ENCODE measurements at places on chromosomes 2 and 18.

DNA sequence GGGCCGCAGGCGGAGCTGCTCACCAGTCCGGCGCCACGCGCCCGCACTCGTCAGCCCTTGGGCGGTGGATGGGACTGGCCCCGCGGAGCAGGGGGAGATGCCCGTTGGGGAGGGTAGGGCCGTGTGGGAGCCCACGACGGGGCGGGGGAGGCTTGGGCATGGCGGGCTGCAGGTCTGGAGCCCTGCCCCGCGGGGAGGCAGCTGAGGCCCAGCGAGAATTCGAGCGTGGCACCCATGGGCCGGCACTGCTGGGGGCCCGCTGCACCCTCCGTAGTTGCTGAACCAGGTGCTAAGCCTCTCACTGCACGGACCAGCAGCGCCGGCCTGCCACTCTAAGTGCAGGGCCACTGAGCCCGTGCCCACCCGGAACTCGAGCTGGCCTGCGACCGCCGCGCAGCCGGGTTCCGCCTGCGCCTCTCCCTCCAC, 182.4 kb upstream of the ERBB4 start:
- DNase-seq, result no peak

DNA sequence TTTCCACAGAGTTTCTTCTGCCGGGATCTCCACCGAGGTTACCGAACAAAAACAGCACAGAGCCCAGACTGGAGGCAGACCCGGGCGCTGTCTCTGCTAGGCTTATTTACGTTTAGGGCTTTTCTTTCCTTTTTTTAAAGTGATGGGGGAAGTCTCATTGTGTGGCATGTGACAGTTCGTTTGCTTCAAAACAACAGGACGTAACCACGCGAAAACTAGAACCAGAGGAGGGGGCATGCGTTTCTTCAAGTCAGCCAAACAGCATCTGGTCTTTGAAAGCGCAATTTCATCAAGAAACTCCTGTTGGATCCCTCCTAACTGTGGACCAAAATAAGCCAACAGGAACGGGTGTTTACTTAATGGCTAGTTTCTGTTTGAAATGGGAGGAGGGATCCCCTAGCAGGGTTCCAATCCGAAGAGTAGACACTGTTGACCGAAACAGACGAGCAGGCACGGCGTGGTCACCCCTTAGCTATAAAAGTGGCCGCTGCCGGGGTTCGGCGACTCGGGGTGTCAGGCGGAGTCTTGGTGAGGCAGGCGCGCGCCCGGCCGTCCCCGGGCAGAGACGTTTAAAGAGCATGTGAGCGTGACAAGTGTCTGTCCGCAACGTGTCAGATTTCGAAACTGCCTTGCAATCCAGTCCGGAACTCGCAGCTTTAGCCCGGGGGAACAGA, 997 bp upstream of the TGIF1 start:
- peak; percentile 77 for DNase-seq

DNA sequence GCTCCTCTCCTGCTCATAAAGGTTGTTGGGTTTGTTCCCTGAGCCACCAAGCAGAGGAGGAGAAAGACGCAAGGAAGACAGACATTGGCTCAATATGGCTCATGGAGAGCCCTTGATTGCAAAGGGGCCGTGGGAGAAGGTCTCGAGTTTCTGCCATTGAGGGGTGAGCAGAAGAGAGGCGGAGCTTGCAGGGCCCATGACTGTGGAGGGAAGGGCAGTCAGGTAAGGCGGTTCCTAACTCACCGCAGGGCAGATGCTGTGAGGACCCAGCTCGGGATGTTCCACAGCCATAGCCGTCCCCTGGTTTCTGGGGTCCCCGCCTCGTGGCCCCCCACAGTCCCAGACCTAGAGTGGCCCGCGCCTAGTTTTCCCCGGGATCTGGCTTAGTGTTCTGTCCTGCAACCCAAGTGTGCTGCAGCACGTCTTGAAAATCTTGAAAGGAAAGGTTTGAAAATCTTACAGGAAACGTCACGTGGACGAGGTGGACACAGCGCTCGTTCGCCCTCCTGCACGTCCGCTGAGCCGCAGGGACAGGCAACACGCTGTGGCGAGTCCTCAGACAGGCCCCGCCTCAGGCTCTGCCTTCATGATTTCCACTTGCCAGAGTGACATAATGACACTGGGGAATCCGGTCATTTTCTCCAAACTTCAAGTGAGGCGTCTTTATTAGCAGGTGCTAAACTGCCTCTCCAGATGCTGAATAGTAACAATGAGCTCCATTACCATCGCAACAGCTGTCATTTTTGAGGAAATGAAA, 105.5 kb upstream of the HDAC4 start:
- DNase-seq, result no peak

DNA sequence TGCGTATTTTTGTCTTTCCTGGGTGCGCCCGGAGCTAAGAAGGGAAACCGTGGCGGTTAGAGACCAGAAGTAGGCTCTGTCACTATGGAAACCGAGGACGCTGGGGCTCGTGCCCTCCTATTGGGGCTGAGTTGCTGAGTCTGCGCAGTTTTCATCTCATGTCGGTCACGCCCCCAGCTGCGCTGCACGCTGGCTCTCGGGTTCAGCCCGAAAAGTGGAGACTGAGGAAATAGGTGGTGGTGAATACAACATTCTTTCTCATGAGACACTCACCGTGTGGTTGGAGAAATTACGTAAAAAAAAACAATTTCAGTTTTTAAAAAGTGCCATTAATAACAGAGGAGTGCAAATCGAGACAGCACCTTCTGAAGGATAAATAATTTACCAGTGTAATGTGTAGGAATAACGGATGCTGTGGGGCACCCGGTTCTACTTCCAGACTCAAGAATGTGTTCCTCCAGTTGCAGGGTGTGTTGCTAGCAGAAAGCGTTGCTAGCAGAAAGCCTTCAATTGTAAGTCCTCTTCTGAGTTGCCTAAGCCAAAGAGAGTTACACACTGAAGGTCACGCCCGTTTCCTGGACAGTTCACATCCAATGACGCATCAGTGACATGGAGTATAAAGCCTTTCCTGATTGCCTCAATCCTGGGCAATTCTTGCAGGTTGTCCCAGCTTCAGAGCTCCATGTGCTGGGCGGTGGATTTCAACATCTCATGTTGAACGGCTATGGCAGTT, 20.4 kb upstream of the CXXC1 start:
- DNase-seq, result peak; percentile 82

- DNase-seq, result no peak
These were observed 233.0 kb upstream of the SIX2 start for GRCh38 chr2:45242161-45242741.

DNA sequence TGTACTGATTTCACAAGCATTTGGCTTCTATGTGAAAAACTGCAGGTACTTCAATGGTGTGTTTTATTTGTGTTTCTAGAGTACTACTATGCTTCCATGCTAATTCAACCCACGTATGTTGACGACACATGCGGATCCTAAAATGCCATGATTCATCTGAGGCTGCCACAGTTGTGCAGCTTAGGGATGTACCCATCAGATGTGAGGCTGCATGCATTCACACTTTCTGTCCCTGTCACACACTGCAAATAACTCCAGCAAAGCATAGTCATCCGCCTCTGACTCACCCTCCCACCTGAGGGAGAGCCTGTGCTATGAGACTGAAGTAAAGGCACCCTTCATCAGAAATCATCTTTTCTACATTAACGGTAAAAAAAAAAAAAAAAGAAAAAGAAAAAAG, 22.1 kb upstream of the SERTAD2 start:
- DNase-seq, result peak; percentile 74

DNA sequence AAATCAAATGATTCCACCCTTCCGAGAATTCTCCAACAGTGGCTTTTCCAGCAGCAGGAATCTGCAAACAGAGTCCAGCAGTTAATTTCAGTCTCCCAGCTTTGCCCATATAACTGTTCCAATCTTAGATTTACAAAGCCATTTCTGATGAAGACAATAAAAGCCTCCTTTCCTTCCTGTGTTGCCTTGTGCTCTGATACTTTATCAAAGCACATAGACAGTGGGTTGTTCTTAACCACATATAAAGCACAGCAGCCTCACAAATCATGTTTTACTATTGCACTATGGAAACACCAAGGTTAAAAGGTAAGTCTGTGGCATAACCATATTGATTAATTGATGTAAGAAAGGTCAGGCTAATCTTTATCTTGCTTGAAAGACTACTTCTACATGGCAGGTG, 89.8 kb upstream of the MMADHC start:
- DNase-seq, result no peak

GRCh38 chr18:42563995-42564394, 551.5 kb downstream of the RIT2 start:
- no peak for DNase-seq

GRCh38 chr2:9347411-9347881, 75.9 kb downstream of the ITGB1BP1 start:
- no peak for DNase-seq

- no peak for DNase-seq
These were observed 229.5 kb downstream of the ETAA1 start for GRCh38 chr2:67626656-67627055.

GRCh38 chr2:118918017-118918416, 24.0 kb upstream of the MARCO start:
- no peak for DNase-seq

DNA sequence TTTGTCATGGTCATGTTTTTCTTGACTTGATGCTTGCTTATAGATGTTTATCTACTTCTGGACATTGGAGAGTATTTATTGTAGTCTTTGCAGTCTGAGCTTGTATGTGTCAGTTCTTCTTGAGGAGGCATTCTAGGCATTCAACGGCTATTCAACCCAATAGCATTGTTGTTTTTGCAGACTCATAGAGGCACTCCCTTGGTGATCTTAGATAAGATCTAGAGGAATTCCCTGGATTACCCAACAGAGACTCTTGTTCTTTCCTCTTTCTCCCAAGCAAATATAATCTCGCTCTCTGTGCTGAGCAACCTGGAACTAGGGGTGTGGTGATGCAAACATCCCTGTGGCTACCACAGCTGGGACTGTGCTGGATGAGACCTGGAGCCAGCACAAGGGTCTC, 40.4 kb downstream of the SYT4 start:
- DNase-seq, result no peak

DNA sequence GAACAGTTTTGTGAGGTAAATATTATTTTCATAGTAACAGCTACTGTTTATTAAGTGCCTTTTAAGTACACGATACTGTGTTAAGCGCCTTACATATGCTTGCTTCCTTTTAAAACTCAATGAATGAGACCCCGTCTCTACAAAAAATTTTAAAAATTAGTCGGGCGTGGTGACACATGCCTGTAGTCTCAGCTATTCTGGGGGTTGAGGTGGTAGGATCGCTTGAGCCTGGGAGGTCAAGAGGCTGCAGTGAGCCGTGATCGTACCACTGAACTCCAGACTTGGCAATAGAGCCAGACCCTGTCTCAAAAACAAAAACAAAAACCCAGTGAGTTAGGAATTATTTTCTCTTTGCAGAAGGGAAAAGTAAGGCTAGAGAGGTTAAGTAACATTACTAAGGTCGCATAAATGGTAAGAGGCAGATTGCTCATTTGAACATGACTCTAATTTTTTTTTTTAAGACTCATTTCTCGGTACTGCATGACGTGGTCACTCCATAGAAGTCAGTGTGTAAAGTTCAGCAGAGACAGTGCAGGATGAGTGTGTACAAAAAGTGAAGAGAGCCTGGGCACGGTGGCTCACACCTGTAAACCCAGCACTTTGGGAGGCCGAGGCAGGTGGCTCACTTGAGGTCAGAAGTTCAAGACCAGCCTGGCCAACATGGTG, 1.1 kb downstream of the METAP1D start:
- DNase-seq, result no peak

DNA sequence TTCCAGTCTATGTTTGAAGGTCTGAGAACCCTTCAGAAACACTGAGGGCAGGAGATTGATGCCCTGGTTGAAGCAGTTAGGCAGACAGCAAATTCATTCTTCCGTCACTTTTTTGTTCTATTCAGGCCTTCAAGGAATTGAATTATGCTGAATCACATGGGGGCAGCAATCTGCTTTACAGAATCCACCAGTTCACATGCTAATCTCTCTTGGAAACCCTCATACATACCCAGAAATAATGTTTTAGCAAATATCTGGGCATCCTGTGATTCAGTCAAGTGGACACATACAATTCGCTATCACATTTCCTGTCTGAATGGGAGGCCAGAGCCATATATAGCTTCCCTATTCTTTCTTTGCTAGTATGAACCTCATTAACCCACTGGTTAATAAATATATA, 301.4 kb upstream of the CNTNAP5 start:
- no peak for DNase-seq

- DNase-seq, result no peak
These were observed 30.4 kb upstream of the MYO3B start for GRCh38 chr2:170147576-170147975.

DNA sequence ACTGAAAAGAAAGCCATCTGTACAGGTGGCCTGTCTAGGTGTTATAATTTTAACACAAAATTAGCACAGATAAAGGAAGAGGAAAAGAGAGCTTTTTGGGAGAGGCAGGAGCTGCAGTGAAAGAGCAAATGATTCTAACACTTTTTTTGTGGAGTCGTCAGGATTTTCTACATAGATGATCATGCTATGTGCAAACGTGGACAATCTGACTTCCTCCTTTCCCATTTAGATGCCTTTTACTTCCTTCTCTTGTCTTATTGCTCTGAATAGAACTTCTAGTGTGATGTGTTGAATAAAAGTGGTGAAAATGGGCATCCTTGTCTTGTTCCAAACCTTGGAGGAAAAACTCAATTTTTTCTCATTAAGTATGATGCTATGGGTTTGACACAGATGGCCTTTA, 334.5 kb downstream of the NBAS start:
- DNase-seq, result no peak

DNA sequence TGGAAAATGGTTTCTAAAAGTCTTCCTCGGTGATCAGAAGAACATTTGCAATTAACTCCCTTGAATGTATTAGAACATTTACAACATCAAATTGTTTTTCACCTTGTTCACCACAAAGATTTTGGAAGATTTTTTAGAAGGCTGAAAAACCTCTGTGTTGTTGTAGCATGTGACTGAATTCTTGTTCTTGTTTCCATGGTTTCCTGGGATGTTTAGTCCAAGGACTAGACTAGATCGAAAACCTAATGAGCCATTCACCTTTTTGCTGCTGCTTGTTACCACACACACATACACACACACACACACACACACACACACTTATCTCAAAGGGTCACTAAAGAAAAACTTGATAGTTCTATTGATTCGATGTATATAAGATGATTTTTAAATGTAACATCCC, 380.0 kb downstream of the LRRTM4 start:
- DNase-seq, result no peak

GRCh38 chr2:38900726-38901125, 11.1 kb downstream of the ARHGEF33 start:
- DNase-seq, result no peak

GRCh38 chr2:236904389-236905263, 181.1 kb upstream of the COPS8 start:
- no peak for DNase-seq

Data from stimulated activated CD8-positive, alpha-beta memory T cell treated with anti-CD3 and anti-CD28 coated beads, Interleukin-15, amount 100 ng/mL, for 48 hours (primary cell).